ENCODE measurements at places on chromosomes 3 and 15. TPM values are rescaled to one million over a fixed set of nuclear protein-coding genes. Genes with fewer than 3 reads are reported as not detected.

The IL20RB gene
- total RNA-seq = 0.14 TPM

The NLGN1 gene
- total RNA-seq = 0.36 TPM

The CLEC3B gene
- total RNA-seq = 16.0 TPM

The CADM2 gene
- 11.7 TPM for total RNA-seq

The EPHB1 gene
- total RNA-seq = 2.3 TPM

The ATP2B2 gene
- total RNA-seq = 0.14 TPM

The CIB2 gene
- 23.0 TPM for total RNA-seq

The HACD2 gene
- 36.5 TPM for total RNA-seq

The TUSC7 gene
- total RNA-seq = not detected

The TIMP4 gene
- total RNA-seq = 5.6 TPM

The GMPPB gene
- total RNA-seq = 28.8 TPM

The GUCA1C gene
- not detected for total RNA-seq

The SCAANT1 gene
- not detected for total RNA-seq

The SMAD6 gene
- total RNA-seq = 14.8 TPM
